ENCODE measurements at places on chromosomes 5 and 9.

DNA sequence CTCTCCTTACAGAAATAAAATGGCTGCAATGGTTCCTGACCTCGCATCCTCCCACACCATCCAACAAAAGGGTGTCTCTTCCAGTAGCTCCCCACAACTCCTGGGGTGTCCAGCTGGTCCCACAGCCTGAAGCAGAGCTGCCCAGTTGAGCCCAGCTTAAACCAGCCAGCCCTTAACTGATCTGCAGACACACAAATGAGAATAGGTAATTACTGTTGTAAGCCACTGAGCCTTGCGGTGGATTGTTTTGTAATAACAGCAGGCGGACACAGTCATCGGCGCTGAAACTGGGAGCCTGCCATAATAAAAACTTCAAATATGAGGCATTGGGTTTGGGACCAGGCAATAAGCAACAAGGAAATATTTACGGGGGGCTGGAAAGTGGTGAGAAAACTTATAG lies 10.4 kb upstream of the ZBTB43 start:
- no peak for DNase-seq

DNA sequence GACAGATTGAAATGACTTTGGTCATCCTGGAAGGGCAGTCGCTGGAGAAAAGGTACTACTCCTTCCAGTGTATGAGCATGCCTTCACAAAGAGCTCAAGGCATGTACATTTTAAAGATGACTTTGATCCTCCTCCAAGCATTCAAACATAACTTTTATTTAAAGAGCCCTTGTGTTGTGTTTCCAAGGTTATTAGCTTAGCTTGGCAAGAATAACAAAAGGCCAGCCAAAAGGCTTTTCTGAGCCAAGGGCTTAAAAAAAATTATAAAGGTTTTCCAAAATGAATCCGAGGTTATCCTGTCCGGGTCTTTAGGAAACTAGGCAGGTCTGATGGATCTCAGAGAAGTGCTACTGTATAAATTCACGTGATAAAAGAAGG lies 71.0 kb upstream of the PLPP6 start:
- no peak for DNase-seq

DNA sequence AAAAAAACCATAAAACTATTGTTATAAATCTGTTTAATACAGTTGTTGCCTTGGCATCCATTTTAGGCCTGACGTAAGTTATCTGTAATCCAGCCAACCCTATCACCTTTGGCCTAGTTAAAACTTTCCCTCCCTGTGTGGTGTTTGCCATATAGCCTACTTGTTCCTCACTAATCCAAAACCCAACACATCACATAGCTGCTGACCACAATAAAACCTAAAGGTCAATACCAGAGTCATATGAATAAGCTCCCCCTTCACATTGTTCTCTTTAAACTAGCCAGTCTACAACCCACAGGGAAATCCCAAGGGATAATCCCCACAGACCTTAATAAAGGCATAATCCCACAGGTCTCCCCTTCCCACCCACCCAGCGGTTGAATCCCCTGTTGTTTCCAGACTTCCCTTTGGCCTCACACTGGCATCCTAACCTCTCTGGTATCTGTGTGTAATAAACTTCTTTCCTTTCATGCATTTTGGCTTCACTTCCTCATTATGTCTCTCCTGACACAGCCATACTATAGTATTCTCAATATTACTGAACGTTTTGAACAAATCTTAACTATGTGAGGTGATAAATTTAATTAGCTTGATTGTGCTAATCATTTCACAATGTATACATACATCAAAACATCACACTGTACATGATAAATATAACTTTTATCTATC lies 50.8 kb downstream of the DTWD2 start:
- no peak for DNase-seq

GRCh38 chr5:29758986-29759421 lies 1434.5 kb upstream of the CDH6 start:
- DNase-seq: no peak

- no peak for DNase-seq
Measured at GRCh38 chr9:81182431-81182830, 506.9 kb downstream of the TLE1 start.

DNA sequence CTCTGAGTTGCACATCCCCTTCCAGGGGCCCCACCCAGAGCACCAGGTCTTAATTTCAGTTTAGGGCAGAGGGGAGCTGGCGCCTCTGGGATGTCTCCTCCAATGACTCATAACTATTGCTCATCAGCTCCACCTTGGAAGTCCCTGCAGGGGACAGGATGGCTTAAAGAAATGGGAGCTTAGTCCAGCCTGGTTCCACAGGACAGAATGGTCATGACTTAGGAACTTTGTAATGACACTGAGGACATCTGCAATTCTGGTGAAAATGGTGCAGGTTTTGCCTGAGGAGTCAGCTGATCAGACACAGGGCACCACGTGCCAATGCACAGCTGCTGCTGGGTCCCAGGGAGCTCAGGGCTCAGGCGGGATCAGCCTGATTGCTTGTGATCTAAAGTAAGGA lies 16.4 kb upstream of the PPP1R26 start:
- DNase-seq: no peak

DNA sequence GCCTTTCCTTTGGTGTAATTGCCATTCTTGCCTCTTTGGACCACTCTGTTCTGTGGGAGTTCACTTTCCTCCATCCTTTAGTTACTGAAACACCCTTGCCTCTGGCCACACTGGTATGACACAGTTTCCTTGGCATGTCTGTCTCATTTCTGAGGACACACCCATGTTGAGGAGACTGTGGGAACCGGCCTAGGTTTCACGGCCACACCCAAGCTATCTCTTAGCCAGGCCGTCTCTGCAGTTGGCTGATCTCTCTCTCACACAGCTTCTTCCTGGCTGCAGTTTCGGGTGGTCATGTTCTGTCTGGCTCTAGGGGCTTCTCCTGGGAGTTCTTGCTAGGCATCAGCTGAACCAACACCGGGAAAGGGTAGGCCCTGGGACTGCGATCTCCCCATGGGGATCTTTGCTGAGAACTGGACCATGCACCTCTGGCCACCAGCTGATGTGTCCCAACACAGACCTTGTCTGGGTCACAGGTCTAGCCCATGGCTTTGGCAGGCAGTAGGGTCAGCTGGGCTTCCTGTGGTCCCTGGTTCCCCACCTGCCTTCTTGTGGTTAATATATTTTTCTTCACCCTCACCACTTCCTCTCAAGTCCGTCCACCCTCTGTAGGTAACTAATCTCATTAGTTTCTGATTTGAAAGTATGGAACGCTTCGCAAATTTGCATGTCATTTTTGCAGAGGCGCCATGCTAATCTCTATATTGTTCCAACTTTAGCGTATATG lies 24.9 kb downstream of the ARHGEF37 start:
- no peak for DNase-seq

- DNase-seq: no peak
Measured at GRCh38 chr9:131840220-131840619, 100.3 kb upstream of the RAPGEF1 start.

DNA sequence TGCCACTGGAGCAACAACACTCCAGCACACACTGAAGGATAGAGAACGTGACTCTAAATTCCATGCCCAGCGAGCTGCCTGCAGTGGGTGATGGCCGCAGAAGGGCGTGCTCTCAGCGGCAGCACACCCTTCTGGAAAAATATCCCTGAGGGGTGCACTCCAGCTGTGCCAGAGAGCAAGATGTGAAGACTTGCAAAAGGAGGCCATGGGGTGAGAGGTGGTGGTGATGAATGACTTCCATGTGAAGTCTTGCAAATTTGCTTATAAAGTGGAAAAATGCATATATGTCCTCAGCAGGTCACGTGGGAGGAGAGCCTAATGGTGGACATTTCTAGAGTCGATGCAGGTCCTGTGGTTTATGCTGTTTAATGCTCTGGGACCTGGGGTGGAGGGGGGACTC lies 39.8 kb upstream of the COL5A1 start:
- no peak for DNase-seq

DNA sequence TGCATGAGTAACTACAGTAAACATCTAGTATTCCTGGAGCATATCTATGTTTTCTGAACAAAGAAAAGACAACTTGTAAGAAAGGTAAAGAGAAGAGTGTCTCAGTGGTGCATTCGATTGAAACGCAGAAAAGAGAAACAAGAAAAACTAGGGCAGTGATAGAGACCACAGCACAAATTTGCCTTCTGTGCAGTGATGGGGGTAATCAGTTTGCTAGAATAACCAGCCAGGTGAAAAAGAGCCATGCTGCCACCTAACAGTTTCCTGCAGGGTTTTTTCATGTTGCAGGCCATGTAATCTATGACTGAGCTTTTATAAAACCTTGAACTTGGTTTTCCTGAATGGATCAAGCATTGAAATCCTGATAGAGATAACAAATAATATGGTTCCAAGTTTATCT lies 198.4 kb upstream of the MEF2C start:
- no peak for DNase-seq

DNA sequence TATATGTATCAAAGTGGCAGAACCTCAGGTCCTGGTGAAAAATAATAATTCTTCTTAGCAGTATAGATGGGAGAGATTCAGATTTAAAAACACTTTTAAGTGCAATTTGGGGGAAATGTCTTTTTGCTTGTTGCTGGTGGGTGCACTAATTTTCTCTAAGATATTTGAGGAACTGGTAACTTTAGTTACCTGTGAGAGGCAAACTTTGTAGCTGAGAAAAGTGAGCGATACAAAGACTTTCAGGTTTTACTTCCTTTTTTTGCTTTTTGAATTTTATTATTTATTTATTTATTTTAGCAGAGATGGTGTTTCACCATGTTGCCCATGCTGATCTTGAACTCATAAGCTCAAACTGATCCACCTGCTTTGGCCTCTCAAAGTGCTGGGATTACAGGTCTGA lies 303.1 kb upstream of the PTGER4 start:
- no peak for DNase-seq

- no peak for DNase-seq
Measured at GRCh38 chr5:55918087-55919035, 67.2 kb downstream of the IL31RA start.

GRCh38 chr9:89536600-89536999 lies 38.7 kb upstream of the SEMA4D start:
- DNase-seq: no peak

DNA sequence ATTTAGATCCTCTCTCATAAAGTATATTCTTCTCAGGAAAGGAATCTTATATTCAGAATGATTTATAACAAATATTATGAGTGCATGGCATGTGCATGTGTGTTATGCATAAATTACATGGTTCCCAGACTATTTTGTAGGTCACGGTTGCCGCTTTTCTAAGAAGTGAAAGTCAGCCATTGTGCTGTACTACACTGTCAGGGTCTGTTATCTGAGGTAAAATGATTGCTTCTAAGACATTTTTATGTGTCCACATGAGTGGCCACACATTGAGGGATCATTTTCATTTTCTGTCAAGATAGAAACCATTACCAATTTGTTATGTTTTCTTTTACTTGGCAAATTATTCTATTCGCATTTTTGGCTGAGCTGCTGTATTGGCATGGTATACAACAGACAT lies 210.8 kb downstream of the CWC27 start:
- no peak for DNase-seq

DNA sequence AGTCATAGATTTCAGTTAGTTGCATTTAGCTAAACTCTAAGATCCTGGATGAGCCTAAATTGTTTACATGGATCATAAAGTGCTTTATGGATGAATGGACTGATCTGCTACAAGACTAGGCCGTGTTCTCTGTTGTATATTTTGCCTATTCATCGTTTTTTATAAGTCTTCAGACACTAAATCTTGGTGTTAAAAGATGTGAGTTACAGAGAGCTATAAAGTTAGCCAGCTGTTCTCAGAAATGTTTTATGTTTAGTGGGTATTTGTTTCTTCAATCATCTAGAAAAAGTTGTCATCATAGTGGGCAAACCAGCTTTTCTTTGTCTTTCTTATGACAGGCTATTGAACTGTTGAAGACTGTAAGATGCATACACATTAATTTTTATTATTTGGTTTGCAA lies 585.8 kb upstream of the SEMA6A start:
- DNase-seq: no peak

GRCh38 chr9:124622882-124623281 lies 115.7 kb upstream of the NR5A1 start:
- no peak for DNase-seq

GRCh38 chr9:130256644-130257043 lies 8.9 kb upstream of the HMCN2 start:
- no peak for DNase-seq

DNA sequence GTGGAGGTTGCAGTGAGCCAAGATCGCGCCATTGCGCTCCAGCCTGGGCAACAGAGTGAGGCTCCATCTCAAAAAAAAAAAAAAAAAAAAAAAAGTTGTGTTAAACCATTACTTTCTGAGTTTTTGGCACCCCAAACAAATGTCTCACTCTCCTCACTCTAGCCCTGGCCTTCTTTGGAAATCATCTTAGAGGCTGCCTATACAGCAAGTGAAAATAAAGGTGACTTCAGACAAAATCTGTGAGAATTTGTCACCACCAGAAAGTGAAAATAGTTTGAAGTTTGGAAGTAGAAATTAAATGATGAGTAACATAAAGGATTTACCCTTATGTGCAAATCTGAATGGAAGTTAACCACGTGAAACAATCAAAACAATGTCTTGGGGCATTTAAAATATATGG lies 7.2 kb upstream of the ZNF131 start:
- no peak for DNase-seq

GRCh38 chr5:167051402-167051768 lies 1240.1 kb upstream of the WWC1 start:
- DNase-seq: no peak

DNA sequence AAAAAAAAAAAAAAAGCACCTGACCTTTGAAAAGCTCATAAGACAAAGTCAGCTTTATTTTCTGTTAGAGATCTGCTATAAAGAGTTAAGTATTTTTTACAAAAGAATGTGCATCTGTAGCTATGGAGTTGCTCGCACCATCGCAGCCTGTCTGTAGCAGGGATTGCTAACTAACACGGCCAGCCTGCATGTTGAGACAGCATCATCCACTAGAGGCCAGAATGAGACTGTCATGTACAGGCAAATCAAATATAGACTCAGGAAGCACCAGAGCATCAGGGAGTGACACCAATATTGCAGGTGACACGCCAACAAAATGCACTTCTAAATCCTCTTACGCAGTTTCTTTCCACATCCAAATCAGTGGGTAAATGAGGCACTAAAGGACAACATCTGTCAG lies 136.3 kb upstream of the RASEF start:
- DNase-seq: no peak

DNA sequence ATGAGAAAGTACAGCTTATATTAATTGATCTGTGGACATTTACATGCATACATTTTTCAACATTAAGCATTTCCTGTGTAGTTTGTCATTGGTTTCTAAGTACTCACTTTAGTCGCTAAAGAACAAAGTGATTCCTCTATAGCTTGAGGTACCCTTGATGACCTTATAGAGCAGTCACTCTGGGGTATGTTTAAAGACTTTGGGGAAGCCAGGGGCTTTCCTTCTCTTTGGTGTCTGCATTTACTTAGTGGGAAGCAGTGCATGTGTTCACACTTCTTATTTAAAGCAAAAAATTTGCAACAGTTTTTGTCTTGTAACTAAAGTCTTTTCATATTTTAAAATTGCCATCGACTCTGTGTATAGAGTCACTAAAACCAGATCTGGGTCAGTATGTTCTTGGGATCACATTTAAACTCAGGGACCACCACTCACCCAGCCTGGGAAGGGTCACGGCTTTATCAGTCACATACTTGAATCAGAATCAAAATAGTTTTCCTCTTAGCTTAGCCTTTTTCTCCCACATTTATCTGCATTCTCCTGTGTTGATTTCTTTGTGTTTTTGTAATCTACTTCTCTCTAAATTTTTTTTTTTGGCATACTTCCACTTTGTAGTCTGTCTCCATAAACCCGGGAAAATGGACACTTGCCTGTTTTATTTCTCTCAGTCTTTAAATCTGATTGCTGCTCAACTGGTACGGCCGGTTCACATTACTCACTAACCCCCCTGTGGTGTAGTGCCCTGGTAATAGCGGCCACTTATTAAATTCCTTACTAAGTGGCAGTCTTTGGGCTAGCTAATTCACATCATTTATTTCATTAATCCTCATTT lies 143.9 kb upstream of the FBN2 start:
- DNase-seq: no peak

- no peak for DNase-seq
Measured at GRCh38 chr9:78821126-78821822, 524.3 kb downstream of the PSAT1 start.
